ENCODE measurements at places on chromosomes 2 and 18.

GRCh38 chr2:196592911-196593881, 46.3 kb upstream of the CCDC150 start:
- DNase-seq = peak; percentile 54

- DNase-seq = no peak
Measured at GRCh38 chr18:13285874-13286273, 67.3 kb downstream of the LDLRAD4 start.

DNA sequence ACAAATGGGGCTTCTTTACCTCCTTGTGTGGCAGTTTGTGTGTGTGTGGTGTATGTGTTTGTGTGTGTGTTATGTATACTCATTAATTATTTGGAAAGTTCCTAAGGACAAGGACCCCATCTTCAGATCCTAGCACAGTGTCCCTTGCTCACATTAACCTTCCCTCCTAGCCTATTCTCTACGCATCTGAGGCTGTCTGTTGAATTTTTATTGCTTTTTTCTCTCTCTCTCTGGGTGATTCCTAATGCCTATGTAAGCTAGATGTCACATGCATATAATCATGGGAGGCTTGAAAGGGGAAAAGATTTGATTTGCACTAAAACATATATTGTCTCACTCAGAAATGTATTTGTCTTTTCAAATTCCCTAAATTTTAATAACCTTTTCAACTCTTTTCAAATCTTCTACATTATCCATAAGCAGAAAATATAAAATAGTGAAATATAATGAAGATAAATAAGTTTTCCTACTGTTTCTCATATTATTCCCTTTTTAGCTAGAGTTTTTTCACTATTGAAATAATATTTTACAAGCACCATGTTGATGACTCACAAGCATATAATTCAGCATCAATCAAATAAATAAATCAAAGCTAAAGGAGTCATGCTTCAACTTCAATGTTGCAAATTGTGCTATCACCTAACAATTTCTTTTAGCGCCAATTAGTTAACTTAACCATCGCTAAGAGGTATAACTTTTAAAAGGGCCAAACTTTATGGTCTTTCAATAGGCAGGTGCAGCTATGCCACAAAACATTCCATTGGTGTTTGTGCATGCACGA, 199.0 kb upstream of the ERBB4 start:
- no peak for DNase-seq

GRCh38 chr2:137231628-137232027, 466.3 kb downstream of the THSD7B start:
- DNase-seq = no peak

GRCh38 chr2:198188982-198189381, 384.6 kb downstream of the PLCL1 start:
- DNase-seq = no peak

DNA sequence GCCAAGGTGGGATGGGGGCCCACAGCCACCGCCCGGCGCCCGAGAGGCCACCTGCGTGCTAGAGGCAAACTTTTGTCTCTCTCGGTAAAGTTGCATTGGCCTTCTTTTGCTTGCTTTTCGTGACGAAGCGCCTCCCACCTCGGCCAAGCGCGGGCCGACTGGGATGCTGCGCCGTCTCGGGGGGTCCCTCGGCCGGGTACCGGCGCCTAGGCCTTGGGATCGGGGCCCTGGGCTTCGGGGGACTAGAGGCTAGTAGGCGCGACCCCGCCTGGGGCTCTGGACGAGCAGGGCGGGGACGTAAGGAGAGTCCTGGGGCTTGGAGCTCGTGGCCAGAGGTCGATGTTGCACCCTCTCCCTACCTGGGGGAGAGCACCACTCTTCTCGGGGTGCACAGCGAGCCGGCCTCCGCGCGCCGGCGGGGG, 545 bp downstream of the GLI2 start:
- no peak for DNase-seq

- no peak for DNase-seq
Measured at GRCh38 chr2:170571612-170572011, 143.5 kb upstream of the SP5 start.

DNA sequence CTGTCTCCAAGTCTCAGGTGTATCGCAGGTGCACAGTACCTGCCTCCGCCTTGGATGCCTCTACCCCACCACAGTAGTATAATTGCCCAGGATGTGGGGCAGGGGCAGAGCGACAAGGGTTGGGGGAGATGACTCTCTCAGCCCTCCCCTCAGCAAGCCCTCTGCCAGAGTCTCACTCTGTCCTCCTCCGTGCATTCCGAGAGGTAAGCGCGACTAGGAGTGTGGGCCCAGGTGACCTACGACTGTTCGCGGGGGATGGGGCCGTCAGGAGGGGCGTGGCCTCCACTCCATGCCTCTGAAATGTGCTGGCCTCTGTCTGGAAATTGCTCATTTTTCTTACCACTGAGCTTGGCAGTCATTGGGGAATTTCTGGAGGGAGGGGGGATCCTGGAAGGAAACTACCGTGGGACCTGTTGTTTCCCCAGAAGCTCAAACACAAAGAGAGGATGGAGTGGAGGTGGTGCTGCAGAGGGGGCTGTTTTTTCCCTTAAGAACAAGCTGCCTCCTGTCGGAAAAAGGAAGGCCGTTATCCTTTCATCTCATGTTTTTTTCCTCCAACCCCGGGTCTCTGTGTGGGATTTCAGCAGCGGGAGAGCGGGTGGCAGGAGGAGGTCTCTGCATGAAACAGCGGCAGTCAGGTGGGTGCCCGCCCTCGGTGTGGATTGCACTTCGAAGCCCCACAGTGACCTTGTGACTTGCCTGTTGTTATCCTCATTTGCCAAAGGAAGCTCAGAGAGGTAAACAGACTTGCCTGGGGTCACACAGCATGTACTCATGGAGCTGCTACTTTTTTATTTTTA, 13.0 kb upstream of the RALB start:
- no peak for DNase-seq

- no peak for DNase-seq
Measured at GRCh38 chr2:27489118-27489497, 435 bp downstream of the IFT172 start.

GRCh38 chr18:35457140-35457704, 40.5 kb downstream of the INO80C start:
- DNase-seq = no peak

DNA sequence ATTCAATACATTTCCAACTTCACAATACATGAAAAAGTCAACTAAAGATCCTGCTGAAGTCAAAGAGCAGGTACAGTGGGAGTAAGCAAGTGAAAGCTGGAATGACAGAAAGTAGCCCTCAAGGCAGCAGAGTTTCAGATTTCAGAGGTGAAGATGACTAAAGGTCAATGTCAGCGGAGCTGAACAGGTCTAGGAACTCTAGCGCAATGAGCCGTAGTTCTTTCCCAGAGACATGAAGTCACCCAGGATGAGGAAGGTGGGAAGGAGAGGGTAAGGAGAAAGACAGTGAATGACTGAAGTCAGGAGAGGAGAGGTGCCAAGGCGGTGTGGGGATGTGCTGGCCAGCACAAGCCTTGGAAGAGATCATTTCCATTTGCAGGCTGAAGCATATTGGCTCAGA, 28.1 kb downstream of the PTPN2 start:
- DNase-seq = no peak

DNA sequence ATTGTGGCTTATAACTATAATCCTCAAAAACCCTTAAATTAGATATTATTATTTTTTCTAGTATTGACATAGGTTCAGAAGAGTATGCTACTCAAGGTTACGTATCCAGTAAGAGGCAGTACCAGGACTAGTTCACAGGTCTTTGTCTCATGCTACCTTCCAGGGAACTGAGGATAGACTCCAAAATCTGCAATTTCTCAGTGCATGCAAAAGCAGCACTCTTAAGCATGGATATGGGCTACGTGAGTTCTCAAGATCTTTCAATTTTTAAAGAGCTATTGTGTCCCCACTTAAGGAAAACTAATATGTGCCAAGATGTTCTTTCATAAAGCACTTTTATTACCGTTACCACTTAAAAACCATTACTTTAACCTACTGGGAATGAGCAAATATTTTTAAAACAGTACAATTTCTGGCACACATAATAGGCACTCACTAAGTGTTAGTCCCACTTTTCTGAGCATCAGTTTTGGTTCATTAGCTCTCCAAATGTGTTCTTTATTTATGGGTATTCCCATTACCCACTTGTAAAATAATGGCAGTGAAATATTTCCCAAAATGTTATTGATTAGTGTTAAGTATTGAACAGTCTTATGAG, 113.8 kb upstream of the TTN start:
- no peak for DNase-seq

GRCh38 chr2:79122676-79123075, 2.4 kb downstream of the REG1A start:
- DNase-seq = no peak

DNA sequence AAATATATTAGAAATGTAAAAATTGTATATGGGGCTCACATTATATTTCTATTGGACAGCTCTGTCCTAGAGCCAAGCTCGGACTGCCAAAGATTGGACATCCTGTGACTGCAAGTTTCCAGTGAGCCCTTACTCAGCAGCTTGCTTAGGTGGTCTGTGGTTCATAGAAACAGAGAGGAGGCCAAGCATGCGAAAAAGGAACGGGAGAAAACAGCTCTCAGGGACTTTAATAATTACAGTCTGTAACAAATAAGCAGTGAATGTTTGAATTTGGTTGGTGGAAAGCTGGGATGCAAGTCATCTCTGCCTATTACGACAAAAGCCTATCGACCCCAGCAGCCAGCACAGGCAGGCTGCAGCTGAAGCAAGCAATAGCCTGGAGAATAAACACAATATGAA, 35.6 kb downstream of the WIPF1 start:
- peak; percentile 18 for DNase-seq

DNA sequence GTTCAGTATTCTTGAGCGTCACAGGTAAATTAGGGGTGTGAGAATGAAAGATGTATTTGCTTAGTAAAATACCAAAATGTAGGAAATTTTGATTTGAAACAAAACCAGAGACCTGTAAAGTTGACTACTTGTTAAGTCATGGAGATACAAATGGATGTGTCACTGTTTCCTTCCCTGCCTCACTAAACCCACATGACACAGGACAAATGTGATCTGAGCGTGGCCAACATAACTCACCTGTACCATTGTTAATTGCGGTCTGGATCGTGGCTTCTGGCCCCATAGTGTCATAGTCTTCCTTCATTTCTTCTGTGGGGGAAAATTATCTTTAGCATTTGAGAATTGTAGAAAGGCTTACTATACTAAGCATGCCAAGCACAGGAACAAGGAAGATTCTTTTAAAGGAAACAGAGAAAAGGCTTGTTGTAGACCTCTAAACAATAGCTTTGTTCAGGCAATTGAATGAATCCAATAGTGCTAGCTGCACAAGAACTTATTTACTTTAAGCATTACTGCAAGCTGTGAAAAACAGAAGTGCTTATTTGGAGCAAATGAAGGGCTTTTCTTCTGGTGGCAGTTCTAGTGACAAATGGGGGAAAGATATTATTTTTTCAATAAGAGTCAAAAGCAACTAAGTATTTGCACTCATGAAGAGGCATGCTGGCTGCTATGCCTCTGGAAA, 95.2 kb downstream of the ZEB2 start:
- DNase-seq = no peak

GRCh38 chr2:152693033-152693432, 24.2 kb downstream of the PRPF40A start:
- no peak for DNase-seq

- DNase-seq = no peak
Measured at GRCh38 chr2:230564805-230565779, 147.6 kb upstream of the CAB39 start.

DNA sequence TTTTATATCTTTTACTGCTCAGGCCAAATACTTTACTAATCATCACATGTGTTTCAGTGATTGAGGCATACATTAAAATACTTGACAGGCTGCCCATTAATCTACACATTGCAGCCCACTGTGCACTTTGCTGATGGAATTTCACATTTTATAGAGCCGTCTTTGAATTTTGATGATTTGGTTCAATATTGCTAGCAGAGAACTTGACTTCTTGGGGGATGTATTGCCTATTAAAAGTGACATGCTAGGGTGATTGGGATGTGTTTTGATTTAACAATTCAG, 1291.0 kb upstream of the GYPC start:
- no peak for DNase-seq

- peak; percentile 76 for DNase-seq
Measured at GRCh38 chr18:2932247-2933181, 80.4 kb downstream of the LPIN2 start.

DNA sequence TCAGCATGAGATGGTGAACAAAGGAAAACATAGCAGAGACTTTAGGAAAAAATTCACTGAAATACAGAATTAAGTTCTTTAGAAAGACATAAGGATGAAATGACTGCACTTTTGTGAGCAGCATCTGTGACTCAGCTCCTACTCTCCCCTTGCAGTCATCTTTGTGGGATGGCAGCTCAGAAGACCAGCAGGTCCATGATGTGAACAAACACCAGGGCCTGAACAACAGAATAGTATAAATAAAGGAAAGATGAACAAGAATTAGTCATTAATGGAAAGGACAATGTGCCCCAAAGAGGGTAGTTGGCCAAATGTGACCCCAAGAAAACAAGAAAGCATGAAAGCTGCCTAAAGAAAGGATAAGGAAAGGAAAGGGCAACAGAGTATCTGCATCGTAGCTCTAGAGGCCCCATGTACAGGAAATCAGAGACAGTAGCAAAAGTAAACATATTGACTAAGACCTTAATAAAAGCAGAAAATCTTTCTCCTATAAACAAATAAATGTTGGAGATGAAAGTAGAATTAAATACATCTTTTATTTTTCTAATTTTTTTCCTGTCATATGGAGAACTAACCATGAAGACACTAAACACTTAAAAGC, 318.0 kb downstream of the ZEB2 start:
- DNase-seq = no peak

DNA sequence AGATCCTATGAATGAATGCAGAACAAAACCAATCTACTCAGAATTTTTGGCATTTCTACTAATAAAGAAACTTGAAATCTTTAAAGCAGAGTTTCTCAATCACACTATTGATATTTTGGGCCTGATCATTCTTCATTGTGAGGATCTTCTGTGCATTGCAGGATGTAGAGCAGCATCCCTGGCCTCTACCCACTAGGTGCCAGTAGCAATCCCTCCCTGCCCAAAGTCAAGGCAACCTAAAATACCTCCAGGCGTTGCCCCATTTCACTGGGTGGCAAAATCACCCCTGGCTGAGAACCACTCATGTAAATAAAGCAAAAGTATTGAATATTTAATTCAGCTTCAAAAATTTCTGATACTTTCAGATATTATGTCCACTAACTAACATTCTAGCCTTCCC, 213.0 kb downstream of the SP3 start:
- no peak for DNase-seq

- no peak for DNase-seq
Measured at GRCh38 chr2:174704642-174705041, 59.6 kb downstream of the CHRNA1 start.

Data from G401 (cell line).